ENCODE measurements at places on chromosomes 13 and 19. TPM values are rescaled to one million over a fixed set of nuclear protein-coding genes. Genes with fewer than 3 reads are reported as not detected.

Gene C13orf46
- total RNA-seq = not detected

GRCh38 chr13:53285896-53286430 lies 257.4 kb downstream of the OLFM4 start:
- H3K36me3 ChIP-seq = no peaks in the 10 kb centered on the region
- no peak overlapping the region for H3K4me3 ChIP-seq
- no peaks in the 10 kb centered on the region for H3K27me3 ChIP-seq

- no peaks in the 10 kb centered on the region for H3K36me3 ChIP-seq
- peak; percentile 99 for DNase-seq
- H3K4me3 ChIP-seq = peak overlapping the region; percentile 60
- peak overlapping the region; percentile 92 for H3K27ac ChIP-seq
- peaks cover 13% of the 10 kb centered on the region for H3K4me1 ChIP-seq
These were observed 2.4 kb downstream of the LTBP4 start for GRCh38 chr19:40603389-40604170.

Gene ZNF813
- total RNA-seq = 2.5 TPM

Gene OR4F17
- not detected for total RNA-seq

Gene CNN2
- total RNA-seq = 259 TPM

Gene BRSK1
- total RNA-seq = 4.8 TPM

- H3K4me3 ChIP-seq = no peak overlapping the region
- H3K27me3 ChIP-seq = no peaks in the 10 kb centered on the region
- H3K36me3 ChIP-seq = no peaks in the 10 kb centered on the region
- H3K4me1 ChIP-seq = no peaks in the 10 kb centered on the region
- no peak for DNase-seq
These were observed 65.4 kb upstream of the ZNF91 start for GRCh38 chr19:23460656-23461055.

DNA sequence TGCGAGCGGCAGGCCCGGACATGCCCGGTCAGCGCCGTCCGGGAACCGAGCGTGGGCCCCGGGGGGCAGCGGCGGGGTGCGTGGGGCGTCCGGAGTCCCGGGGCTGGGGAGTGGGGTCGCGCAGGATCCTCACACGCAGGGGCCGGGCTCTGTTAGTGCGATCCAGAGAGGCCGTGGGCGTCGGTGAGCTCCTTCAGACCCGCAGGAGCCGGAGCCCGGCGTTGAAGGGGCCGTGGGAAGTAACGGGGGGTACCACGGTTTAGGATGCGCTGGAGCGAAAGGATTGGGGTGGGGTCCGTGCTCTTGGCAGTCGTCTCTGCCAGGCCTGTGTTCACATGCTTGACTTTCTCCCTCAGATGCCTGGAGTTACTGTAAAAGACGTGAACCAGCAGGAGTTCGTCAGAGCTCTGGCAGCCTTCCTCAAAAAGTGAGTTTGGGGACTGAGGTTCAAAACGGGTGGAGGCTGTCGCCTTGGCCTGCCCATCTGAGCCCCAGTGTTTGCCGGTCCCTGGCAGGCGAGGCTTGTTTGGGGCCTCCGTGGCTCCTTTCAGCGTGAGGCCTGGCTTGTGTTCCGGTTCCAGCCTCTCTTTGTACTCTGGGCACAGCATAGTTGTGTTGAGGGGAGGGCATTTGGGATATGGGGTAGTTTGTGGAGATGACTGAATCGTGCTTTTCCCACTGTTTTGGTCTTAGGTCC lies 512 bp downstream of the RPS19 start:
- DNase-seq = no peak
- H3K27ac ChIP-seq = peak overlapping the region; percentile 95
- H3K27me3 ChIP-seq = no peaks in the 10 kb centered on the region
- no peaks in the 10 kb centered on the region for H3K36me3 ChIP-seq
- peak overlapping the region; percentile 71 for H3K4me3 ChIP-seq

- no peaks in the 10 kb centered on the region for H3K4me1 ChIP-seq
- H3K36me3 ChIP-seq = no peaks in the 10 kb centered on the region
- H3K27me3 ChIP-seq = no peaks in the 10 kb centered on the region
- H3K27ac ChIP-seq = no peak overlapping the region
- no peak overlapping the region for H3K4me3 ChIP-seq
These were observed 692.6 kb upstream of the SLITRK1 start for GRCh38 chr13:84574851-84575250.

Gene ZNF208
- total RNA-seq = 20.1 TPM

All from ovary (tissue), 10 donors.